HCT116 (cell line): ENCODE measurements at places on chromosomes 7 and 10.

DNA sequence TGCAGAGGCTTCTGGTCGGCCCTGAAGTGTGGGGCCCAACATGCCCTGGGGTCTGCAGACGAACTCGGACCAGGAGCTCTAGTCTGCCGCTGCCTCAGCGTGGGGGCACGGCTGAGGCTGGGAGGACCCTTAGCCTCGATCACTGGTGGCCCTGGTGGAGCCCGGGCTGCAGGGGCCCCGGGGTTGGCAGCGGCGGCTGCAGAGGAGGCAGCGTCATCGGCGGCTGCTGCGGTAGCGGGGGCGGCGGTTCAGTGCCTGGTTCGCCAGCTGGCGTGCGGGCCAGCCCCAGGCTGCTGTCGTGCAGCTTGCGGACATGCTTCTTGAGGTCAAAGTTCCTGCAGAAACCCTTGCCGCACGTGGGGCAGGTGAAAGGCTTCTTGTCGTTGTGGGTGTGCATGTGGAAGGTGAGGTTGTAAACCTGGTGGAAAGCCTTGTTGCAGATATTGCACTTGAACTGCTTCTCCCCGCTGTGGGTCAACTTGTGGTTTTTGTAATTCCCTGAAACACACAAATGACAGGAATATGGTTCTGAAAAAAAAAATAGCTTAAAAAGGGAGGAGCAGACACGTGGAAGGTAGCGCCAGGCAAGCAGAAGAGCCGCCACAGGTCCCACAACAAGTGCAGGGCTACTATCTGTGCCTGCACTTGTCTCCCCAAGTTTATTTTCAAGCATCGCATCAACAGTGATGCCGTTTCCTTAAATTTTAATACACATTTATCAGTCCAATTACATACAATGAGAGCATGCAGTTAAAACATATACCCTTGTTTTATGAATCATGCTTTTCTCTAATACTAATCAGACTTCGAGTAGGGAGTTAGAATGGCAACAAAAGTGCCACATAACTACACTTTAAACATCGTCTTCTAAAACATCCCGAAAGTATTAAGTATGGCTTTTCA is 2.4 kb downstream of the FEZF1 start:
- no peak for DNase-seq

DNA sequence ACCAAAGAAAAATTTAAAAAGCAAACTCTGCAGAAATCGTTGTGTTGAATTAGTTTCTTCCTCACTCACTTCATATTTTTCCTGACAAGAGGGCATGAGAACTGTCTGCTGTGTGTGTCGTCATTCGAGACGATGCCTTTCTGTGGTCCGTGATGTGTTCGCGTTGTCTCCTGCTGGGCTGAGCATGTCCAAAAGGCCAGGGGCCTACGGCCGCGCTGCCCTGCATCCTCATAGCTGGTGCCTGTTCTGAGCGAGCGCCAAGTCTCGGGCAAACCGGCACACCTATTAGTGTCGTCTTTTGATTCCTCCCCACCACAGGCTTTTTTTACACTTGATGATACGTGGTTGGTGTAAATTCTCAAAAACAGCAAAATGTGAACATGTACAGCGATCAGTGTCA is 27.4 kb downstream of the WDR37 start:
- DNase-seq, result no peak

GRCh38 chr10:101397140-101397539 is 43.2 kb downstream of the BTRC start:
- DNase-seq, result peak; percentile 6

- no peak for DNase-seq
These were observed 11.8 kb downstream of the INPP5A start for GRCh38 chr10:132549371-132549770.

- DNase-seq, result no peak
These were observed 67.3 kb downstream of the NHLRC2 start for GRCh38 chr10:113921561-113922370.

DNA sequence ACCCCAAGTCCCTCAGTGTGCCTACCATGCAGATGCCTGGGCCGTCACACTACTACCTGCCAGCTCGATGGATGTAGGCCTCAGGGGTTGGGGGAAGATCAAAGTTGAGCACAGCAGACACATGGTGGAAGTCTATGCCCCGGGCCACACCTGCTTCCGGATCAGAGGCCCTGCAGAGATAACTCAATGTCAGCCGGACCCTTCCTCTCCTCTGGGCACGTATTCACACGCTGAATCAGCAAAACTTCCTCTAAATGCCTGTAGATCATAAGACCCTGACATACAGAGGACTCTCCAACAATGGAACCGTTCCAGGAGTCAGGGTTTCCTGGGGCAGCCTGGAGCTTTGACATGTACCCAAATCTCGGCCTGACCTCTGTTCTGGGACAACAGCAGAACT is 3.7 kb downstream of the DDX56 start:
- no peak for DNase-seq

DNA sequence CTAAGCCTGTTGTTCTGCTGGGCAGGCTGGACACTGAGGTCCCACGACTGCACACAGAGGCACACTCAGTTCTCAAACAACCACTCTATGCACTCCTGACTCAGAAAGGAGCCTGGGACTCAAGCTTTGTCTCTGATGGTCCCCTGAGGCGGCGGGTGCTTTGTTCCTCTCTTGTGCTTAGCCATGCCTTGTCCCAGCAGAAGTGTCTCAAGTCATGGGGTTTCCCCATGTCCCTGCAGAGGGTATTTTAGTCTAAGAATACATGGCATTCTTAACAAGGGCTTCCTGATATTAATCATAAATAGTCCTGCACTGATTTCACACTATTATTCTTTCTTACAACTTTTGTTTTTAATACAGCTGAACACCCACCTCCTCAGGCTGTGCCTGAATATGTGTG is 72.5 kb downstream of the CXCL12 start:
- no peak for DNase-seq

GRCh38 chr10:34430685-34431084 is 384.4 kb downstream of the PARD3 start:
- DNase-seq, result no peak

- no peak for DNase-seq
These were observed 12.2 kb upstream of the RFC2 start for GRCh38 chr7:74266191-74266963.

GRCh38 chr10:96984541-96985131 is 152.5 kb downstream of the LCOR start:
- no peak for DNase-seq

DNA sequence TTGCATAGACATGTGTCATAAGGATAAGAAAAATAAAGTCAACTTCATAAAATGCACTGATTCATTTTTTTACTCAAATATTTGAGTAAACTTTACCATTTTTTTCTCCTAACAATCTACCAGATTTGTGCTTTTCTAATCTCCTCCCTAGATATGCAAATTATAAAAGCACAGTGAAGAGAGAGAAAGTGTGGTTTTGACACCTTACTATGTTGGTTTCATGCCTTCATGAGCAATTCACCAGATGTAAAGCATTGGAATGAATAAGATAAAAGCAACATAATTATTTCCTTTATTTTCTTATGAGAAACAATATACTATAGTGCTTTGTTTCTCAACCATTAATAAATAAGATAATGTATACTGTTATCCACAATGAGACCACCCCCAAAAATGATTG is 432.5 kb upstream of the PCDH15 start:
- no peak for DNase-seq

- DNase-seq, result no peak
These were observed 185.1 kb upstream of the AGK start for GRCh38 chr7:141366091-141366621.

- DNase-seq, result no peak
These were observed 305.3 kb upstream of the NFE2L3 start for GRCh38 chr7:25846722-25847121.

DNA sequence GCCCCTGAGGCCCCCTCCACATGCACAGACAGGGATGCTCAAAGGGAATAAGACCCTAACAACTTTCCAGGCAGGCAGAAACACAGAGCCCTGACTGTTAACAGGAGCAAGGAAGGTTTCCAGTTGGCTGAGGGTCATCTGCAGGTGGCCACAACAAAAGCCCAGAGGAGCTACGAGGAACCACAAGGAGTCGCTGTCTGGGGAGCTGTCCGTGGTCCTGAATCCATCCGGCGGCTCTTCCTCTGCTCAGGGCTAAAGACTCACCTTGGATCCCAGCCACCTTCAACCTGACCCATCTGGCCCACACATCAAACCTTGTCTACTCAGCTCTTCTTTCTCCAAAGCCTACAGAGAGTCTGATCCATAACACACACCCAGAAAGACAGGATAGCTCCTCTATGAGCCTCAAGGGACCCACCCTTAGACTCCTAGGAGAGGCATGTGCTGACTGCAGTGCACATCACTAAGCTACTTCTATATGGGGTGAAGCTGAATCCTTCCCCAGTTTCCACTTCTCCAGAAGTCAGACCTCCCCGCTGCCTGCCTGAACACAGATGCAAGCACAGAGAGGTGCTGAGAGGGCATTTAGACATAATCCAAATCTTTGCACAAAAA is 104.0 kb downstream of the SLIT1 start:
- peak; percentile 34 for DNase-seq

DNA sequence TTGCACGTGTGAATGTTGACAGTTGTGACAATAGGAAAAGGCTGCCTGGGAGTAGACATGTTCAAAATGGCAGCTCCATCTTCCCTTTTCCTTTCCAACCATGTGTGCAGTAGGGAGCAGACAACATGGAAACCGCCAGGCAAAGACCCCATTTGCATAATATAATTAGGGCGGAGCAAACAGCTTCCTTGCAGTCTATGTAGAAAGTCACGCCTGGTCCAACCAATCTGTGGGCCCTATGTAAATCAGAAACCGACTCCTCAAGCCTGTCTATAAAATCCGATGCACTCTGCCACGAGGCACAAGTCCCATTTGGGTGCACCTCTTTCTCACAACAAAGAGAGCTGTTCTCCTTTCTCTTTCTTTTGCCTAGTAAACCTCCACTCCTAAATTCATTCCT is 19.6 kb downstream of the NEBL start:
- no peak for DNase-seq

GRCh38 chr7:66583490-66584110 is 45.1 kb upstream of the KCTD7 start:
- DNase-seq, result no peak
